NCI-H187 (cell line): ENCODE measurements at places on chromosomes 6 and 20.
A peak's percentile ranks its signal among the peaks of the same experiment; 100 is the strongest.

- DNase-seq = no peak
These were observed 56.4 kb downstream of the ZMYND8 start for GRCh38 chr20:47300071-47300470.

GRCh38 chr6:112956696-112957535 is 609.8 kb downstream of the RFPL4B start:
- DNase-seq = no peak

DNA sequence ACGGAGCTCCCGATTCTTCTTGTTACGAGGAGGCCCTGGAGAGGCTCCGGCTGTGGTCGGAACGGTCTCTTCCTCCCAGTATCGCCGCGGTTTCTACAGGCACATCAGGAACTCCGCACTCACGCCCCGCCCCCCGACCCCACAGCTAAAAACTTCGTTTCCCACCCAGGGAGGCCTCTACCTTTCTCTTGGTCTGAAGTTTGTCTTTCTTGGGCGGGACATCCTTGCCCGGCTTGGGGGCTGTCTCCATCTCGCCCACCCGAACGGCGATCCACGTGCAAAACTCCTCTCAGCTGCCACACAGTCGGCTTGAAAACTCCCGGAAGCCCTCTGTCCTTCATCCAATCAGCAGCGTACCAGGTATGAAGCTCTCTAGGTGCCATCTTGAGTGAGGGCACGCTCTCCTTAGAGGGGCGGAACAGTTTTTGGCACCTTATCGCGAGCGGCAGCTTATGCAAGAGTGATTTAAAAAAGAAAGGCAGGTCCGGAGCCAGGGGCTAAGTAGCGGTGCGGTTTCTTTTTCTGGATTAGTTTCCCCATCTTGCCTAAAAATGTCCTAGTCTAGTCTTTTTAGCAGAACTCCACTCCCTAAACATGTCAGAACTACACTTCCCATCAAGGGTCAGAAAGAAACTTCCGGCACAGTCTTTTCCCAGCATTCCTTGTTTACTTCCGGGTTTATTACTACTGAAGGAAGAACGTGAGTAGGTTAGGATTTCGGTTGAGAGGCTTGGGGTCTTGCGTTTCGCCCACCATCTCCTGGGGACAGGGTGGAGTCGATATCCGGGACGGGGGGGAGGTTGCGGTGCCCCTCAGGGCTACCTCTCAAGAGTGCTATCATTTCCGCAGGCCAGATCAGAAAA is at the start of the genes PFDN6 and WDR46:
TSS of gene PFDN6 (plus strand) at position 681 of the 863 bp plus-strand sequence. CDS start 256 bp downstream, outside the sequence.
TSS of gene WDR46 (minus strand) at position 319 of the 863 bp plus-strand sequence. CDS start at position 250, 69 bp downstream.
- peak; percentile 62 for DNase-seq

DNA sequence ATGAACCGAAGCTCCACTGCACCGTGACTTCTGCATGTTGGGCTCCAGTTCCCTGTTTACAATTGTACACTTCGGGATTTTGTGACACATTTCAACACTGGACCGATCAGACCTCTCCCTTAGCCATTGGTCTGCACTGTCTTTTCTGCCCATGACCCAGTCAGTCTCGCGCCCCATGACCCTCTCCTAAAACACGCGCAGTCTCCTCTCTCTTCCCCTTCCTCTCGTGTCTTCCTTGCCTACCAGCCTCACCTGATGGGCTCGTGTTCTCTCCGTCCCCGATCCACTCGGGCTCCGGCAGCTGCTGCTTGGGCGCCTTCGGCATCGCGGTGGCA is 535 bp upstream of the ABCF1 start:
- no peak for DNase-seq

- DNase-seq = no peak
These were observed 5.2 kb downstream of the SIRPA start for GRCh38 chr20:1900321-1900801.

- DNase-seq = no peak
These were observed 92.8 kb downstream of the GRM4 start for GRCh38 chr6:34052918-34053608.

DNA sequence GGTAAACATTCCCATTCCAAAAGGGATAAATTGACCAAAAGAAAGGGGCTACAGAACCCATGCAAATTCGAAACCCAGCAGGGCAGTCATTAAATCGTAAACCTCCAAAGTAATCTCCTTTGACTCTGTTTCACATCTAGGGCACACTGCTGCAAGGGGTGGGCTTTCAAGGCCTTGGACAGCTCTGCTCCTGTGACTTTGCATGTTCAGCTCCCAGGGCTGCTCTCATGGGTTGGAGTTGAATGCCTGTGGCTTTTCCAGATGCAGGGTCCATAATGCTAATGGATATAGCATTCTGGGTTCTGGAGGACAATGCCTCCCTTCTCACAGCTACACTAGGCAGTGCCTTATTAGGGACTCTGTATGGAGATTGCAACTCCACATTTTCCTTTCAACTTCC is 211.9 kb upstream of the MANEA start:
- DNase-seq = no peak

DNA sequence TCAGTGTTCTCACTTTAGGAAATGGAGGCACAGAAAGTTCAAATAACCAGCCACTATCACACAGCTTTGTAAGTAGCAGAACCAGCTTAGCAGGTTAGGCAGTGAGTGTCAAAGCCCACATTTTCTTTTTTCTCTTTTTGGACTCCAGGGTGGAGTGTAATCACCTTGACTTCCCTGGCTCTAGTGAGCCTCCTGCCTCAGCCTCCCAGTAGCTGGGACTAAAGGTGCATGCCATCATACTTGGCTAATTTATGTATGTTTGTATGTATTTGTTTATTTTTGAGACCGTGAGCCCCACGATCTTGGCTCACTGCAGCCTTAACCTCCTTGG is 7.8 kb upstream of the NCOA3 start:
- DNase-seq = no peak

- no peak for DNase-seq
These were observed 21.6 kb downstream of the MOCS3 start for GRCh38 chr20:50980071-50980681.

DNA sequence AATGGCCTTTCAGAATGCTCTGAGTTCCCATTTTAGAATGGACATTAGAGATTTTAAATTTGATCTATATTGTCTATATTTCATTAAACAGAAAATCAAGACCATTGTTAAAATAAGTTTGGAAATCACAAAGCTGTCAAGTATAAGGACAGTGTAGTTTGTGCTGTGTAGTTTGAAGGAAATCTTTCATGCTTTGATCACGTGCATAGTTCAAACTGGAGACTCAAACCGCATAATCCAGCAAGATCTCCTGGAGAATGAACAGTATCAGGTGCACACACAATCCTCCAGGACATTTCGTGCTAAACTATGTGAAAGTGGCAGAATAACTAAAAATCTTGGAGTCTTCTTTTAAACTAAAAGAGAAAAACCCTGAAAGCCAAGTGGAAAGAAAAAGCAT is 60.8 kb upstream of the TBXT start:
- DNase-seq = no peak

- DNase-seq = no peak
These were observed 126.4 kb upstream of the CD93 start for GRCh38 chr20:23212464-23212995.

GRCh38 chr6:47016909-47017308 is 25.2 kb downstream of the ADGRF1 start:
- no peak for DNase-seq

DNA sequence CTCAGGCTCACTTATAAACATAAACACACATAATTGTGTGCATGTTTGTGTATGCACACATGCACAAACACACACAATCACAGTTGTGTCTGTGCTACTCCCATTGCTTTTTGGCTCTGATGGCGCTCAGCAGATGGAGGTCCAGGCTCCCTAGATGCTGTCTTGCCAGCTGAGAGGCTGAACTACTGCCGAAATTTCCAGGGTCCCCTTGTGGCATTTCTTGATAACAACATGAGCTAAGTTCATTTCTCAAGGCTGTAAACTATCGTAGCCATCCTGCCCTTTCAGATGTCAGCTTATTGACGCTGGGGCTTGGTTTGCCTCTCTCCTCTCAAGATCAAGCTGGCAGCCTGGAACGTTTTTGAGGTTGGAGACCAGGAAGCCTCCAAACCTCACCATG is 313.9 kb upstream of the RNF24 start:
- no peak for DNase-seq
